Activated T-helper 1 cell treated with anti-CD3 and anti-CD28 coated beads, Interleukin-2, amount 50 U/mL, for 16 hours (primary cell): ENCODE measurements at places on chromosomes 13 and 19.

GRCh38 chr19:31516756-31517155, 167.5 kb upstream of the TSHZ3 start:
- no peak for DNase-seq

DNA sequence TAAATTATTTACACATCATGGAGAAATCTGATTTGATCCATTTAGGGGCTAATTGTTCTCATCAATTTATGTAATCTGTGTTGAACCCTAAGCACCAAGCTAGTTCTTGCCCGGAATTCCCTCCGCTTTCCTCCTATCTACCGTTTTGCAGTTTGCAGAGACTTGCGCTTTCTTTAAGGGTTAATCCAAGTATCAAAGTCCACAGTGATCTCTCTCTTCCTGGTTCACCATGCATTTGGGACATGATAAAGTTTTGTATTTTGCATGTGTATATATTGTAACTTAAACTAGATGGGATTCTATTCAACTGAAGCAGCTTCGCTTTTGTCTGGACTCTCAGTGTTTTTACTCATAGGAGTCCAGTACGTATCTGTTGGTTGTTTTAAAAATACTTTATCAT, 13.8 kb upstream of the KLF5 start:
- no peak for DNase-seq

GRCh38 chr19:13079542-13079986, 23.1 kb downstream of the LYL1 start:
- no peak for DNase-seq

DNA sequence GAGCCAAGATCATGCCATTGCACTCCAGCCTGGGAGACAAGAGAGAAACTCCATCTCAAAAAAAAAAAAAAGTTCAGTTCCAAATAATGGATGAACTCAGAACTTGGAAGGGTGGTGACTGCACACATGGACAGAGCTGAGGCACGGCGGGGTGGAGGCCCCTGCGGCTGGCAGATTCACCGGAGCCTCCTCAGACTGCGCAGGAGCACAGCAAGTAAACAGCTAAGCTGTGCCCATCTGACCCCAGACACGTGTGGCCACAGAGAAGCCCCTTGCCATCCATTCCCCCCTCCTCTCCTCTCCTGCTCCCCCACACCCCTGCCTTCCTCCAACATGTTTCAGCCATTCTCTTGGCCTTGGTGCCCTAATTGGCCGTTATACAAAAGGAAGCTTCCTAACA, 15.6 kb upstream of the PROZ start:
- no peak for DNase-seq

DNA sequence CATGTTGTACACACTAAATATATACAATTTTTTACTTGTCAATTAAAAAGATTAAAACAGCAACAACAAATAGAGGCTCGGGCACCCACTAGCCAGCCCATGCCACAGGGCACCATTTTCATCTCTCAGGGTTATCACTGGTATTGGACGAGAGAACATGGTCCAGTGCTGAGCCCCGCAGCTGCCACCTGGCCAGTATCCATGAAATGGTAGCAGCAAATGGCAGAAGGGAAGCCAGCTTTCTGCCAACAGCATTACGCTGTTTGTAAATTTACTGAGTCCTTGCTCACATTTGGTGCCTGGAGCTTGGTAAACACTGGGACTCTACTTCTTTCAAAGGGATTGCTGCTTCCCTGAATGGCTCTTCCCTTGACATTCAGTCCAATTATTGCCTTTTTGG, 87.9 kb upstream of the WASF3 start:
- DNase-seq = no peak

DNA sequence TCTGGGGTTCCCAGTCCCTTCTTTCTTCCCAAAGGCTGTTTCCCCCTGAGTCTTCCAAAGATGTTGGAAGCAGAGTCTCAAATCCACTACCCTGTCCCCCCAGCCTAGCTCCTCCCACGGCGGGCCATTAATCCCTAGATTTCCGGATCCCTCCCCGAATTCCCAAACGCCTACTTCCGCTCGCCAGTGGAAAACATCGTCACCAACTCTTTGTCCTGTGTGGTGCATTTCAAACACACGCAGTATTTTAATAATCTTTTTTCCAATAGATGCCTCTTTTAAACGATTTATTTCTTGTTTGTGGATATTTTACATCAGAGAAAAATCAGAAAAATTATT, 610 bp downstream of the ZNF791 start:
- no peak for DNase-seq

DNA sequence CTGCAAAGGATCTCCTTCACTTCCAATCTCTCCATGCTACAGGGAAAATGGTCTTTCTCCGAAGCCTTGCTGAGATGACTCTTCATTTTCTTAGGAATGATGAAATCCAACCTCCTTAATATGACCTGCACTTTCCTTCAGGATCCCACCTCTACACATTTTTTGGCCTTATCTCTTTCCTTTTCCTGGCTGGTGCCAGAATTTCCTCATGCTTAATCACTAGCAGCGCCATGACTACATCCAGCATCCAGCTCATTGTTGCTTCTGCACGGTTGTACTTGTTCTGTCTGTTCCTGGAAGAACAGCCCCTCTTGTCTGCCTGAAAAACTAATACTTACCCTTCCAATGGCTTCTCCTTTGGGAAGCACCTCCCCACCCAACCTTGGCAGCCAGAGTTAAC, 68.4 kb downstream of the TEX26 start:
- DNase-seq = no peak

DNA sequence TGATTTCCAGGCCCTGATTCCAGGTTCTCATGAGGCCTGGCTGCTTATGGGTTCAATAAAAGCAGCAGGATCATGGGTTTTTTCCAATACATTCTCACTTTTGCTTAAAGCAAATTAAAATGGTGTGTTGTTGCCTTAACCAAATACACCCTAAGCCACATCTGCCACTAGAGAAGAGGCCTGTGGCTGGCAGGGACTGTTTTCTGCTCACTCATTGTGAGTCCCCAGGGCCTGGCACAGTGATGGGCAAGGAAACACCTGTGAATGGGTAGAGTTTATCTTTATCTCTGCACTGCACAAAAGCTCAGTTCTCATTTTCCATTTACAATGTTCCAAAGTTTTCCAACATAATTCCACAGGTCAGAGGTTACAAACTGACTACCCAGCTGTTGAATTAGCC, 726.0 kb downstream of the UQCRFS1 start:
- no peak for DNase-seq

DNA sequence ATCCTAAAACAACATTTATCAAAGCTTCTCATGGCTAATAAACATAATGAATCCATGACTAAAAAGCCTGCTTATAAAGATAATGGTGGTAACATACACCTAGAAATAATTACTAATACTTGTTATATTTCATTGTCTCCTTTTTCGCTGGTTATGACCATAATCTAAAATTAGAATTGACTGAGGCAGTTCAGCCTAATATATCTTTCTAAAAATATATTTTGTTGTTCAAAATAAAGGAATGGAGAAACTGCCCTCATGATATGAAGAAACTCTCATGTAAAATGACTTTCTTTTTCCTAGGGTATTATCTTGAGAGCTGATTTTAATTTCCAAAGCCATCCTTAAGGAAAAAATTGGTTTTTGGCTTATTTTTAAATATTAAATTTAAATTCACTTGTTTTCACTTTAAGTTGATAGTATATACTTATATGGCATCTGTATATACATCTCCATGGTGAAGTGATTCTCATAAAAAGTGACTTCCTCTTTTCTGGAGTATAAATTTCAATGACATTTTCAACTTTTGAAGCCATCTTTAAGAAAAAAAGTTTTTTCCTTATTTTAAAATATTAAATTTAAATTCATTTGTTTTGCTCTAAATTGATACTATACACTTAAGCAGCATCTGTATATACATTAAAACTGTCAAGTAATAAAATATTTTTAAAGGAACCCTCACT, 204.6 kb downstream of the VWA8 start:
- DNase-seq = no peak

DNA sequence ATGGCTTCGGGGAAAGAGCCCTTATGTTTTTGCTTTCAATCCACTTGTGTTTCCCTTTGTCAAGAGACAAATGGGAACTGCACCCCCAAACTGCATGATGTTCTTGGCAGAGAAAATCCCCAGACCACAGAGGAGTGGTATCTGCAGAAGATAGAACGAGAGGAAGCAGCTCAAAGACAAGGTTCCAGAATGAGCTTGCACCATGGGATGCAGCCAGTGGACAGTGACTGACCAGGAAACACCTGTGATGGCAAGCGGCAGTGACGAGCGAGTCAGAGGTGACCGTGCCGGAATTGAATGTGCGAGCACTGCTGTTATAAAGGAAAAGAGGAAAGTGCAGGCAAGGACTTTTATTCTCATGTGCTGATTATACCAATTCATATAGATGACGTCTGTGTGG, 46.3 kb downstream of the IRS2 start:
- no peak for DNase-seq

GRCh38 chr13:109745702-109746101, 40.7 kb downstream of the IRS2 start:
- DNase-seq = no peak

- DNase-seq = no peak
Observed at GRCh38 chr19:42634409-42635232, 39.9 kb upstream of the CEACAM8 start.

DNA sequence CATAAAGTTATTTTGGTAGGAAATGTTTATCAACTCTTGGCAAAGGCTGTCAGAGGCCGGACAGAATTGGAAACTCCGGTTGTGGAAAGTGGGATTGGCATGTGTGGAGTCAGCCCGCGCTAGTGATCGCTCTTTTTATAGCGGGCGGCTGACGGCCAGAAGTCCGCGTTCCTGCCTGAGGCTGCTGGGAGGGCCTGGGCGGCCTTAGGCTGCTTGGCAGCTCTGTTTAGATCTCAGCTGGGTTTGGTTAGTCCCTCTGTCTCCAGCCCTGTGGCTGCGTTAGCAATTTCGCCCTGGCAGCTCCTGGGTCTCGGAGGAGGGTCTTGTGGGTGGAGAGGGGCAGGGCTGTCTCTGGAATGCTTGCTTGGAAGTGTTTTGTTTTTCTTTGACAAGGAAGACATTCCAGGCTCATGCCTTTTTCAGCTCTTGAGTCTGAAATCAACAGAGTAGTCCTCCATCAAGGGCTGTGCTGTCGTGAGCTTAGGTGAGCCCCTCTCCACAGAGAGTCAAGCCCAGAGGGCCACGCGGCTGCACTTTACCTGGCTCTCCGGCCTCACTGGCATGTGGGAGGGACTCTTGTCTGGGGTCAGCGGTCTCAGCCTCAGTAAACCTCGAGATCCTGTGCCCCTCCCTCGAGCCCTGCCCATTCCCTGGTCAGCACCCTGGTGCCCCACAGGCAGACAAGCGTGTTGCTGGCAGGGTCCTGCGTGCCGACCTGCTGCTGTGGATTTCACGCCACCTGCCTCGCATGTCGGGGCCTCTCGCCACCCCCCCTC, 22.5 kb downstream of the DOT1L start:
- DNase-seq = no peak

- DNase-seq = no peak
Observed at GRCh38 chr13:23960566-23961156, 63.4 kb upstream of the C1QTNF9B start.

DNA sequence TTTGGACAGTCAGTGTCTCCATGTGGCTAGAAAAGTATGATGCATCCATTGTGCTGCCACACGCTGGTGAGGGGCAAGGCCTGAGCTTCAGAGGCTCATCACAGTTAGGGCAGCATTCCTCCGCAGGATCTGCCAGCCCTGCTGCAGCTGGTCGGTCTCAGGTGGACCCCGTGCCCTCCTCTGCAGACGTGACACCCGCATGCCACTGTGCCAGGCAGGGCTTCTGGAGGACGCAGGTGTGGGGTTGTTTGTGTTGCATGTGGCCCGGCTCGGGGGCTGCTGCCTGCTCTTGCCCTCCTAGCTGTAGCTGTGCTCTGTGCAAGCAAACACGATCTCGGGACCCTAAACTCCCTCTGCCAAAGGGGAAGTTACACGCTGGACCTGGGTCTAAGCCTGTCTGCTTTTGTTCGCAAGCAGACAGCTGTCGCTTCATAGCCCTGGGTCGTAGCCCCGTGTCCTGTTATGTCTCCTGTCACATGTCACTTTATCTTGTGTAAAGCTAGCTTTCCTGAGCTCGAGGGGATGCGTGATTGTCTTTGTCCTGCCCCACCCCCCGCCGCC, 45.3 kb downstream of the SLC7A9 start:
- no peak for DNase-seq

DNA sequence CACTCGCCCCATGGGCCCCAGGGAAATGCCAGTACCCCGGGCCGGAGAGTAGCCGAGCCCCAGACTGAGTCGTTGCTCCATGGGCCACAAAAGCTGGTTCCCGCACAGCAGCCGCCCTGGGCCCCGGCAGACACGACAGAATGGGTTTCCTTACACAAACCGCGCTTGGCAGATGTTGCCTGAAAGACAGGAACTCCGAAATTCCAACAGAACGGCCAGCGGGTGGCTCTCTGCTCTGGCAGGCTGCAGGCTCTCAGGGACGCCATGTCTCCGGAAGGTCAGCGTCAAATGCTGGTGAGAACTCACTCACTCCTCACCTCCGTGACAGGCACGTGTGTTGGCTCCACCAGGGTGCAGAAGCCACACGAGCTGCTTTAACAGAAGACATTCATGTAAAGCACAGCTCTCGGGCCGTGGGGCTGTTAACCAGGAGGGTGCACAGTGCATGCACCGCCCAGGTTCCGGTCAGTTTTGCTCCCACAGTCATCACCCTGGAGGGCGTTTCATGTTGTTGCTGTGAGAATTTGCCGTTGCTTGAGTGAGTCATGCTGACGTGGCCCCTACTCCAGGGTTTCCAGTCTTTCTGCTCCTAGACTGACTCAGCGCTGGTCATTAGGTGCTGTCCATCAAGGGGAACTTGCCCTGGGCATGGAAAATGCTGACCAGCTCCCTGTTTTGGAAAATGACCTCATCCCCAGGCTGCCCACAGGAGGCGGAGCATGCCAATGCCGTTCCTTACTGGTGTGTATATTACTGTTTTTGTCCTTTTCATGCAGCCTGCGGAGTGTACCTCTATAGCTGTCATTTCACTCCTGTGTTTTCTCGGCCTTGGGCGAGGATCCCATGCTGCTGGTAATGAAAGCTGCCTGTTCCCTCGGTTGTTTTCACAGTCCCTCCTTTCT, 44.8 kb downstream of the ANKRD10 start:
- no peak for DNase-seq

DNA sequence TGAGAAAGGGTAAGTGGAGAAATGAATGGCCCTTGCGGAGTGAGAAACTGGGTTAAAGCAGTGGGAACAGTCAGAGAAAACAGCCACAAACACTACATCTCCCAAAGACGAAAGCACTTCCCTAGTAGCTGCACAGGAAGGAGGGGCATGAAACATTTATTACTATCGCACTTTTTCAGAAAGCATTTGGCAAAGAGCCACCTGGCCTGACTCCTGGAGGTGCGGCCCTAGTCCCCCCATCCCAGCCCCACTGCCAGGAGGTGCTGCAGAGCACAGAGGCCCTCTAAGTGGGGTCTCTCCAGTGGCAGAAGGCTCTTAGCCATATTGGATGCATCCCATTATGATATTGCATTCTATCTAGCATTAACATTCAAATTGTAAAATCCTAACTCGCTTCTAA, 55.8 kb downstream of the MTMR6 start:
- no peak for DNase-seq

GRCh38 chr13:30112602-30113435, 194.5 kb downstream of the KATNAL1 start:
- DNase-seq = peak; percentile 59

DNA sequence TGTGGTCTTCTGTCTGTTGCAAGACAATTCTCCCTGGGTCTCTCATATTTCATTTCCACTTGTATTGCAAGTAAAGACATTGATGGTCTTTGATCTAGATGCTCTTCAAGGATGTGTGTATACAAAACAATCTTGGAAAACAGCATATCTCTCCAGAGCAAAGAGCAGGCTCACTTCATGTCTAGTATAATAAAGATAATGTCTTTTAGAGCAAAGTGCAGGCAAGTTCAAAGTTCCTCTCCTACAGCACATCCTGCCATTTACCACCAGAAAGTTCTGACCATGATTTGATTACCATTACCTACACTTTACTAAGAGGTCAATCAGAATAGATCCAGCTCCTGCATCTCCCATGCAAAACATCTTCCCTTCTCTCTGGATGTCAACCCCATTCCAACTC, 162.8 kb downstream of the DIAPH3 start:
- no peak for DNase-seq
